Fibroblast of upper back skin (primary cell): ENCODE measurements at places on chromosomes 1 and 21.

DNA sequence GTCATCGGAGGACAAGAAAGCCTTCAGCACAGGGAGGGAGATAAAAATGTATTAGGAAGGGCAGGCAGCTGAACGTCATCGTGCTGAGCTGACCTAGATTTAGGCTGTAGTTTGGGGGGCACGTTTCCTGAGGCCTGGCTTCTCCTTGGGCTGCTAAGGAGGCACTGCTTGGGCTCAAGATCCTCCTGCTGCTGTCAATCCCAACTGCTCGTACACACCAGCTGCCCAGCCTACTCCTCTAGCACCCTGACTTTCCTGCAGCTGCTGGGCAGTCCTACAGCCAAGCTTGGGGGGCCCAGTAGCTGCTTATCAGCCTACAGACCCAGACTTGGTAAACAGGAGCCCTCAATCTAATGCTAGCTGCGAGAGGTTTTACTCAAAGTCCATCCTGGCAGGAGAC lies 6.2 kb downstream of the TMEM35B start:
- DNase-seq, result no peak

- no peak for DNase-seq
Observed at GRCh38 chr1:4137621-4138415, 237.7 kb upstream of the C1orf174 start.

GRCh38 chr21:20662514-20662913 lies 335.7 kb upstream of the NCAM2 start:
- peak; percentile 16 for DNase-seq

- DNase-seq, result no peak
Observed at GRCh38 chr1:115862403-115862802, 21.5 kb upstream of the NHLH2 start.

- DNase-seq, result no peak
Observed at GRCh38 chr1:43432171-43432860, 21.4 kb downstream of the HYI start.

- DNase-seq, result peak; percentile 20
Observed at GRCh38 chr21:31576428-31576827, 83.1 kb upstream of the SOD1 start.

GRCh38 chr21:37139902-37140301 lies 66.8 kb downstream of the TTC3 start:
- DNase-seq, result peak; percentile 80

DNA sequence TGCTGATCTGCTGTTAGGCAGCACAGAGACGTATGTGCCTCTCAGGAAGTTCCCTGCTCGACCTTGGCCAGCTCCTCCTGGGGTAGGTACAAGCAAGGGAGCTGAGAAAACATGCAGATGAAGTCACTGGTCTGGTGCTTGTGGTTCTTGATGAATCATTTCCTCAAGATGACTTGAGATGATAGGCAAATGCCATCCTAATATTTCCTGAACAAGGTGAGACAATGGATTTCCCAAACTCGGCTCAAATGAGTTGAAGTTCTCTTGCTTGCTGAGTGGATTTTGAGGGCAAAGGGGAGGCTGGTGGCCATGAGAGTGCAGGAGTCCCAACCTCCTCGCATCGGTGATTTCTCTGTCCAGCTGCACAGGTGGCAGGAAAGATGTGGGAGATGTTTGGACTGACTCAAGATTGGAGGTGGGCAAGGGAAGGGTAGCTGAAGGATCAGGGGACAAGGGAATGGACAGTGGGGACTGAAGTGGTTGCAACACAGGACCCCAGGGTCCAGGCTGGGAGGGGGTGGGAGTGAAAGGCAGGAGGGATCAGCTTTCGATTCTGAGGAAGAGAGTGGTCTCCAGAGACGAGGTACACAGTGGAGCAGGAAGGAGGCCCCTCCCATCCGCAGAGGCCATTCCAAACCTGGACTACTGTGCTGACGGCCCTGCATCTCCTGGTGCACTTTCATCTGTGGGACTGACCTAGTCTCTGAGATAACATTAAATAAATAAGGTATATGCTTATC lies 63.9 kb downstream of the CAPN2 start:
- peak; percentile 67 for DNase-seq

GRCh38 chr1:151537112-151537511 lies 3.0 kb upstream of the TUFT1 start:
- DNase-seq, result peak; percentile 98

GRCh38 chr1:230930986-230931385 lies 47.7 kb downstream of the TTC13 start:
- DNase-seq, result no peak
